ENCODE measurements at places on chromosomes 12 and 14.
A peak's percentile ranks its signal among the peaks of the same experiment; 100 is the strongest.

GRCh38 chr14:75968456-75968855 lies 13.3 kb downstream of the TGFB3 start:
- DNase-seq: peak; percentile 99

GRCh38 chr14:87113286-87113685 lies 879.7 kb downstream of the GALC start:
- DNase-seq: no peak

DNA sequence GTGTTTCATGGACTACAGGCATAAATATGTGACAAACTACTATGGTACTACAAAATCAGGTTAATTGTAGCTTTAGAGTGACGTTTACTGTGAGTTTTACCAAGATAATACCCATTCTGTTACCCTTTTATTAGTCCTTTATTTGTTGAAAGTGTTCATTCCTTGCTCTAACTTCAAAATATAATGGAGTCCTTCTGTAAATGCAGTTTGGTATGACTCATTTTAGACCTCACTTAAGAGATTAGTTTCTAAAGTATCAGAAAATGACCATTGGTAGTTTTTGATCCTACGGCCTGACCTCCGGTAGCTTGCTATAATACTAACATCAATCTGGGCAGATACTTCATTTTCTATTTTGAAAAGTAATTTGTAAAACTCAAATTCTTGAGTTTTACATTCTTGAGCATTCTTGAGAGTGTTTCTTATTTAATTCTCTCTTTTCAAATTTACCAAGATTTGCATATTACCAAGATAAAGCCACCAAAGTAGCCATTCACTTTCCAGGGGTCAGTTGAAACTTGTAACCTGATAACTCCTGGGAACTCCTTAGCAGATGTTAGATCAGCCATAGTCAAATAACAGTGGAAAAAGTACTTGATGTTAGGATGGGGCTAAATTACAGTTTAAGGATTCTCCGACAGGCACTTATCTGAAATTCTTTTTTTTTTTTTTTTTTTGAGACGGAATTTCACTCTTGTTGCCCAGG lies 4.2 kb downstream of the HSPA2 start:
- DNase-seq: peak; percentile 27

- DNase-seq: no peak
Measured at GRCh38 chr12:41142376-41142775, 45.7 kb upstream of the PDZRN4 start.

GRCh38 chr12:121461048-121461447 lies 61.1 kb downstream of the RNF34 start:
- DNase-seq: no peak

- DNase-seq: no peak
Measured at GRCh38 chr12:74816398-74817175, 279.0 kb downstream of the ATXN7L3B start.

- no peak for DNase-seq
Measured at GRCh38 chr12:26767116-26767515, 65.9 kb downstream of the ITPR2 start.

DNA sequence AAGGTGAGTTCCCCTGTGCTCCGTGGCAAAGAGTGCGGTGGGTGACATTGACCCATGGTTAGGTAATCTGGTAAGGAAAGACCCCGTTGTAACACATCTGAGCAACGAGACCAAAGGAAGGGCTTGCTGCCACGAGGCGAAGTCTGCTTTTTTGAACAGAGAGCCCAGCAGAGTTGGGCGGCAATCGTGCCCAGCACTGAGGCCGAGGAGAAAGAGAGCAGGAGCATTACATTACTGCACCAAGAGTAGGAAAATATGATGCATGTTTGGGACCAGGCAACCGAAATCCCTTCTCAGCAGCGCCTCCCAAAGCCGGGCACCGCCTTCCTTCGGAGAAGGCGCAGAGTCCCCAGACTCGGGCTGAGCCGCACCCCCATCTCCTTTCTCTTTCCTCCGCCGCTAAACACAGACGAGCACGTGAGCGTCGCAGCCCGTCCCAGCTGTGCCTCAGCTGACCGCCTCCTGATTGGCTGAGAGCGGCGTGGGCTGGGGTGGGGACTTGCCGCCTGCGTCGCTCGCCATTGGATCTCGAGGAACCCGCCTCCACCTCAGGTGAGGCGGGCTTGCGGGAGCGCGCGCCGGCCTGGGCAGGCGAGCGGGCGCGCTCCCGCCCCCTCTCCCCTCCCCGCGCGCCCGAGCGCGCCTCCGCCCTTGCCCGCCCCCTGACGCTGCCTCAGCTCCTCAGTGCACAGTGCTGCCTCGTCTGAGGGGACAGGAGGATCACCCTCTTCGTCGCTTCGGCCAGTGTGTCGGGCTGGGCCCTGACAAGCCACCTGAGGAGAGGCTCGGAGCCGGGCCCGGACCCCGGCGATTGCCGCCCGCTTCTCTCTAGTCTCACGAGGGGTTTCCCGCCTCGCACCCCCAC lies at the start of gene HIF1A:
TSS of gene HIF1A (plus strand) at position 684 of the 865 bp plus-strand sequence. CDS start 292 bp downstream, outside the sequence.
- DNase-seq: peak; percentile 94

- no peak for DNase-seq
Measured at GRCh38 chr14:29627137-29627536, 300.5 kb downstream of the PRKD1 start.

DNA sequence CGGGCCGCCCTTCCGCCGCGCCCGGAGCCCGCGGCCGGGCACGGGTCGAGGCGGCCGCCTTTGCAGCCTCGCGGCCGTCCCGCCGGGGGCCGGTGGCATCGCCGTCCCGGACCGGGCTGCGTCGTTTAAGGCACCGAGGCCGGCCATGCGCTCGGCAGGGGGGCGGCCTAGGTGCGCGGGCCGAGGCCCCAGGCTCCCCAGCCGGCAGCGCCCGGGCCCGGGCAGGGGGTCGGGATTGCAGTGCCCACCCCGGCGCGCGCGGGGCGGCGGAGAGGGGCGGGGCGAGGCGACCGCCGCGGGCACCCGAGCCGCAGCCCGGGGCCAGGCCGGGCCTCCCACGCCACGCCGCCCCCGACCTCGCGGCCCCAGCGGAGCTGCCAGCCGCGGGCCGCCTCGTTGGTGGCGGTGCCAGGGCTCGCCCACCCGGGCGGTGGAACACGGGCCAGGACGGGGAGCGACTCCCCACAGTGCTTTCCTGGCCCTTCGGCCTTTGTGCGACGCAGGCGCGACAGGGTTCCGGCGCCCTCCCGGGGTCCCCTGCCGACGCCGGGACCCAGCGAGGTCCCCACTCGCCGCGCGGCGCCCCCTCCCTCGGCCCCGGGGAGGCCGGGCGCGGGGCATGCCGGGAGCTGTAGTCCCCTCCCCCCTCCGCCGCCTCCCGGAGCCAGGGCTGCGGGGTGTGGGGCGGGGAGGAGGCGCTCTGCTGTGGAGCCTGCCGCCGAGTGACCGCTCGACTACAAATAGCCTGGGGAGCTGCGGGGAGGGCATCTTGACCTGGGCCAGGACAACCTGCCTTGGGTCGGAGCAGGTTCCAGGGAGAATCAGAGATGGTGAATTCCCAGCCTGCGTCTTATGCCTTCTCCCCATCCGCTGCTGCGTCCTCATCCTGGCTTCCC lies 769 bp downstream of the FKBP4 start:
- DNase-seq: no peak

- DNase-seq: no peak
Measured at GRCh38 chr14:79275292-79275655, 936.0 kb downstream of the DIO2 start.

- peak; percentile 45 for DNase-seq
Measured at GRCh38 chr14:90511795-90512328, 115.0 kb downstream of the CALM1 start.

GRCh38 chr14:105931808-105932483 lies 405.6 kb downstream of the TMEM121 start:
- no peak for DNase-seq

DNA sequence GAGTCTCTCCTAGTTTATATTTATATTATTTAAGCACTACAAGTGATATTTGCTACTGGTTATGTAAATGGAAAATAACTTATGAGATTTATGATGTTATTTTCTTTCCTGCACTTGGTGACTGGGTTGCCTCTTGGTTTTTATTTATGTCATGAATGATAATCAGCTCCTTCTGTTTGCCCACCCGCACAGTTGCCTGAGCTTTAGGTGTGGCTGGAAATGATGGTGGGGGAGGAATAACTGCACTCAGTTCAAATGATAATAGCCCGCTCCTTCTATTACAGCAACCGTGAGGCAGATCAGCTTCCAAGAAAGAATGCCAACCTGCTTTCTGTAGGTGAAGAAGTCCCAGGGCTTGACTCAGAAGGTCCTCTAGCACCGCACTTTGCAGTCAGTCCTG lies 190.2 kb upstream of the CAND1 start:
- no peak for DNase-seq

DNA sequence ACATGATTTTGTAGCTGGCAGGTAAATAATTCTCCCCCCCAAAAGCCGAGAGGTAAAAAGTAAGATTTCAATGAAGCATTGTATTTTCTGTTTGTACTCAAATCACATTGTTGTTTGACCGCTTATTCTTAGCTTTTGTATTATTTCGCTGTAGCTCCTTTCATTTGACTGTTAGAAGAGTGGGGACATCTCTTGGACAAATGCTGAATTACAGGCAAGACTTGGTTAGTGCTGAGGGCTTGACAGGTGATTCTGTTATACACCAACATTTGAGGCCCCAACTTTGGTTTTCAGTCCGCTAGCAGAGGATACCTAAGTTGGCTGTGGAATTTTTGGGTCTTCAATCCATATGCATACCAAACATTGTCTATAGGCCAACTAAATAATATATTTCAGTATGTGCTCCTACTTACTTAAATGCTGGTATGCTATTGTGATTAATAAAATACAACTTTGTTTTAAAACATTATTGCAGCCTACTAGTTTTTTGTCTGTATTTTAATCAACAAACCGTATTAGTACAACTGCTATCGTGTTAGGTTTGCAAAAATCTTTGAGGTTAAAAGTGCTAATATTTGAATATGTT lies 102.2 kb downstream of the ERC1 start:
- DNase-seq: peak; percentile 8

- no peak for DNase-seq
Measured at GRCh38 chr12:102322254-102322653, 124.6 kb upstream of the PMCH start.

GRCh38 chr14:33612197-33612505 lies 338.7 kb downstream of the EGLN3 start:
- DNase-seq: no peak

DNA sequence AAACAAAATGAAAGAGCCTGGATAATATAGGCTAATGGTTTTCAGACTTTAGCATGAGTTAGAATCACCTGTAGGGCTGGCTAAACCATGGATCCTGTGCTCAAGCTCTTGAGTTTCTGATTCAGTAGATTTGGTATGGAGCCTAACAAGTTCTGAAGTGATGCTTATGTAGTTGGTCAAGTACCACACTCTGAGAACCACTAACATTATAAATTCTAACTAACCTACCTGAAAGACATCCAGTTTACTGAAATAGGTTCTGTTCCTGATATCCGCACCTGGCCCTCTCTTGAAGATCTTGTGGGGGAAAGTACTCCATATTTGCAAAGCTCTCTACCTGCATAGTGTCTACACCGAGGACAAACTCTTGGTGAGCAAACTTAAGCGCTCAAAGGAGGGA lies 59.4 kb upstream of the VSX2 start:
- no peak for DNase-seq

DNA sequence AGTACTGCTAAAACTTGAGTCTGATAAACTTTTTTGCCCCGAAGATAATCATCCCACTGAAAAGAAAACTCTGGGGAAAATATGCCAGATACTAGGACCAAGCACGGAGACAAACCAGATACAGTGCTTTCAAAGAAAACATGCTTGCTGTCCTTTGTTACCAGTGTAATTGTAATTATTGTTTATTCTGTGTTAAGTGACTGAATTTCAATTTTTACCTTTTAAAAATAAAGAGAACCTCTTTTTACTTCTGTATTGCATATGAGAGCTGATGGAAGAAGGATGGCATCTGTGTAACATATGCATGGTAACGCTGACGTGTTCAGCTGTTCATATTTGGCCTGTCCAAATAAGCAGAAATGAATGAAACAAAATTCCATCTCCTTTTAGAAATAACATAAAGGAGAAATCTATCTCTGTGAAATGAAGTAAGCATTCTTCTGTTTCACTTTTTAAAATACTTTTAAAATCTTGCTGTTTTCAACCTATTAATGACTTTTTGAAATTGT lies 22.5 kb downstream of the SLC35E3 start:
- no peak for DNase-seq
